ENCODE measurements at places on chromosomes 16 and 17. TPM values are rescaled to one million over a fixed set of nuclear protein-coding genes. Genes with fewer than 3 reads are reported as not detected.

- peaks cover 8% of the 10 kb centered on the region for H3K4me1 ChIP-seq
- peak overlapping the region; percentile 67 for H3K4me3 ChIP-seq
- H3K27me3 ChIP-seq: peaks cover 9% of the 10 kb centered on the region
- no peak overlapping the region for H3K27ac ChIP-seq
- DNase-seq: no peak
Observed at GRCh38 chr17:15340966-15341365, 431 bp downstream of the TEKT3 start.

Gene IKZF3
- total RNA-seq: 0.34 TPM

Gene TBC1D3B
- total RNA-seq: 9.8 TPM

- no peaks in the 10 kb centered on the region for H3K36me3 ChIP-seq
- peaks cover 30% of the 10 kb centered on the region for H3K27me3 ChIP-seq
- H3K4me1 ChIP-seq: peaks cover 8% of the 10 kb centered on the region
- DNase-seq: no peak
- no peak overlapping the region for H3K4me3 ChIP-seq
Observed at GRCh38 chr17:49944273-49944870, 24.6 kb upstream of the DLX4 start.

DNA sequence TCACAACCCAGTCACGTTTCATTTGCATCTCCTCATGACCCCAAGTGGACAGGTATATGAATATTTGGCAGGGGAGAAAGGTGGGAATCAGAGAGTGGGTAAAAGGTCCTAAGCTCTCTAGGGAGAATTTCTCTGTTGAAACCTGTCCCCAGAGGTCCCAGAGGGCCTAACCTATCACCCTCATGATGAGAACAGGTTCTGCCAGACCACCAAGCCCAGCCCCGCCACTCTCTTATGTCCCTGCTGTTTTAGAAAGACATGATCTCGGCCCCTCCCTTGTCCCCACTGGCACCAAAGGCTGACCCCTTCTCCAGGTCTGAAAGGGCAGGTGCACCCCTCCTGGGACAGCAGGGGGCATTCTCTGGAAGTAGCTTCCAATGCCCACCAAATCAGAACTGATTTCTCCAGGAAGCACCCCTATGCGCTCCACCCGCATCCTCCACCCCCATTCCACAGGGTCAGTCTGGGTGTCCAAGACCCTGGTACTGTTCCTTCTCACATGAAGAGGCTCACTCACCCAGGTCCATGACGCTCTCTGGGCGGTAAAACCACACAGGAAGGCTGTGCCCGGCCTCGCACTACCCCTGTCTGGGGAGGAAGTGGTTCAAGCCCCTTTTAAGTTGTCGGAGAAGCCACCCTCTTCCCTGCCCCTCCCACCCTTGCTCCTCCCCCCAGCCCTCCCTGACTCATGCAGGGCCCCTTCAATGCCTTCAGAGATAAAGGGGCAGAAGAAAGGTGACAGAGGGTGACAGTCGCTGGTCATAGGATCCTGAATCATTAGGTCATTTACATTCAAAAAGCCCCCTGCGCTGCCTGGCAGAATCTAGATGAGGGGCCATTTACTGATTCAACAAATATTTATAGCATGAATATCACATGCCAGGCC is at the start of gene CCR7:
Gene CCR7 (minus strand): TSS at position 590 of the 886 bp plus-strand sequence. CDS start 63 bp downstream, at position 527.
- H3K27me3 ChIP-seq: peaks cover 47% of the 10 kb centered on the region
- H3K4me1 ChIP-seq: peaks cover 12% of the 10 kb centered on the region
- H3K36me3 ChIP-seq: no peaks in the 10 kb centered on the region
- no peak for DNase-seq

- H3K27me3 ChIP-seq: no peaks in the 10 kb centered on the region
- no peaks in the 10 kb centered on the region for H3K36me3 ChIP-seq
- no peak overlapping the region for H3K27ac ChIP-seq
- no peaks in the 10 kb centered on the region for H3K4me1 ChIP-seq
Observed at GRCh38 chr17:79246225-79247190, 171.9 kb downstream of the ENGASE start.

DNA sequence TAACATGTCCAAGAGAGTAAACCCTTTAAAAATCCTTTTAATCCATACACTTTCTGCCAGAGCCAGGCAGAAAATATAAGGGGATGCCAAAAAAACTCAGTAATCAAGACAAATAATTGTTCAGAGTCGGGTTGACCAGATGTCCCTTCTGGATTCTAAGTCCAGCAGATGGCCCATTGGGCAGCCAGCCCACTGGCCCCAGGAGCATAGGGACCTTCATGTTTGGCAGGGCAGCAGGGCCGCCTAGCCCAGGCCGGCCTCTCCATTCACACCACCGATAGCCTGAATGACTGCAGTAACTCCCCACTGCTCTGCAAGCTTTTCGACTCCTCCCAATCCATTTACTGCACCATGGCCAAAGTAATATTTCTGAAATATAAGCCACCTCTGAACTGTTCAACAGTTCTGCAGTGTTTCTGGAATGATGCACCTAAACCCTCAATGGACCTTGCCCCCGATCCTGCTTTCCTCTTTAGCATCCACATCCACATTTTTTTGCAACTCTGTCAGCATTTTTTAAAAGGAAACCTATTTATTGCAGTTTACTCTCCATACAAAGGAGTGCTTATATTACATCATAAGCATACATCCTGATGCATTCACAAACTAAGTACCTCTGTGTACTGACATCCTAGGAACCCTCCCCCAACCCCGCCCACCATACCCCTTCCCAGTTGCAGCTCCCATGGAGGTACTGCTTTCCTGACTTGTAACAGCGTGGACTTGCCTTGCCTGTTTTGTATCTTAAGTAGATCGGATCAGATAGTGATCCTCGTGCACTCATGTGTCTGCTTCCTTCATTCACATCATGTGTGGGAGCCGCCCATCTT is 46.4 kb downstream of the LDHD start:
- DNase-seq: no peak
- H3K27me3 ChIP-seq: no peaks in the 10 kb centered on the region
- H3K4me3 ChIP-seq: no peak overlapping the region
- no peak overlapping the region for H3K27ac ChIP-seq

Gene NAGLU
- total RNA-seq: 19.3 TPM

Gene NOXO1
- 0.89 TPM for total RNA-seq

- H3K4me1 ChIP-seq: peaks cover 15% of the 10 kb centered on the region
- no peaks in the 10 kb centered on the region for H3K27me3 ChIP-seq
- H3K36me3 ChIP-seq: no peaks in the 10 kb centered on the region
- H3K27ac ChIP-seq: no peak overlapping the region
- DNase-seq: no peak
Observed at GRCh38 chr16:83345846-83346640, 461.7 kb upstream of the HSBP1 start.

- no peak overlapping the region for H3K27ac ChIP-seq
- no peaks in the 10 kb centered on the region for H3K27me3 ChIP-seq
- H3K4me3 ChIP-seq: no peak overlapping the region
- no peaks in the 10 kb centered on the region for H3K4me1 ChIP-seq
- no peak for DNase-seq
Observed at GRCh38 chr16:309476-309875, 26.5 kb downstream of the PDIA2 start.

Gene ANKS4B
- total RNA-seq: not detected

- DNase-seq: no peak
- no peaks in the 10 kb centered on the region for H3K36me3 ChIP-seq
- H3K27ac ChIP-seq: no peak overlapping the region
- no peak overlapping the region for H3K4me3 ChIP-seq
Observed at GRCh38 chr16:87924041-87924810, 12.1 kb downstream of the CA5A start.

GRCh38 chr17:82205720-82206508 is 6.7 kb downstream of the CCDC57 start:
- no peak overlapping the region for H3K27ac ChIP-seq
- H3K4me1 ChIP-seq: peaks cover 16% of the 10 kb centered on the region
- peak; percentile 67 for DNase-seq
- H3K4me3 ChIP-seq: no peak overlapping the region
- peaks cover 2% of the 10 kb centered on the region for H3K36me3 ChIP-seq
- H3K27me3 ChIP-seq: no peaks in the 10 kb centered on the region

GRCh38 chr16:85222155-85222863 is 110.0 kb upstream of the CIBAR2 start:
- DNase-seq: no peak
- H3K4me3 ChIP-seq: no peak overlapping the region
- H3K27ac ChIP-seq: peak overlapping the region; percentile 27
- H3K27me3 ChIP-seq: no peaks in the 10 kb centered on the region
- H3K4me1 ChIP-seq: peaks cover 41% of the 10 kb centered on the region

Gene C17orf107
- total RNA-seq: 3.9 TPM

- H3K4me3 ChIP-seq: no peak overlapping the region
- no peak for DNase-seq
- H3K36me3 ChIP-seq: no peaks in the 10 kb centered on the region
- no peak overlapping the region for H3K27ac ChIP-seq
- H3K27me3 ChIP-seq: no peaks in the 10 kb centered on the region
- peaks cover 2% of the 10 kb centered on the region for H3K4me1 ChIP-seq
Observed at GRCh38 chr17:68238164-68238870, 9.5 kb upstream of the AMZ2 start.

GRCh38 chr17:13051915-13052314 is 34.1 kb upstream of the ELAC2 start:
- no peaks in the 10 kb centered on the region for H3K36me3 ChIP-seq
- no peak overlapping the region for H3K4me3 ChIP-seq
- H3K27ac ChIP-seq: no peak overlapping the region
- peaks cover 2% of the 10 kb centered on the region for H3K27me3 ChIP-seq
- DNase-seq: no peak
- no peaks in the 10 kb centered on the region for H3K4me1 ChIP-seq

DNA sequence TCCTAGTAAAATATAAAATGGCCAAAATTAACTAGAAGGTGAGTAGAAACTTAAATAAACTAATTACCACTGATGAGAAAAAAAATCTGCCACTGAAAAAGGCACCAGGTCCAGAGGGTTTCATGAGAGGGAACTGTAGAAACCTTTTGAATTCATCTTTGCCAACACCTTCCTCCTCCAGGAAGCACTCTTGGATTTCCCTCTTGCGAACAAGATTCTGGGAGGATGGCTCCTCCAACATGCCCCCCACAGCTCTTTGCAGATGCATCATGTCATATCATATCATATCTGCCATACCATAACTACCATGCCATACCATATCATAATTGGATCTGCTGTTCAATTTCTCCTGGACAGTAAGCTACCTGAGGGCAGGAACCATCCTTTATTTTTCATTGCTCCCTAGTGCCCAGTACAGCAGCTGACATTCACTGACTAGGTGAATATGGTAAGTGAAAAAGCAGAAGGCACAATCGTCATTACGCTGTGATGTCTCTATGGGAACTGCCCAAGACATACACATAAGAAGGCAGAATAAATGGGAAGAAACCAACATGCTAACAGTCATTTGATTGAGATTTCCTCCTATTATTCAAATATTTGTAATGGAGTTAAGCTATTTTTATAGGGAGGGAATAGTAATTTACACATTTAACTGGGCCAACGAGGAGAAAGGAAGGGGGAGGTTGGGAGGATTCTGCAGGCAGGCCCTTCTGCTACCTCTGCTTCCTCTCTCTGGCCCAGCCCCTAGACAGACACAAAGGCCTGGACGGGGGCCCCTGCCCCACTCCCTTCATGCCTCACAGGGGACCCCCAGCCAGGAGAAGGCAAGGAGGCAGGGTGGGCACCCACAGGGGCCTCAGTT is 110.1 kb upstream of the SMURF2 start:
- no peak overlapping the region for H3K27ac ChIP-seq
- no peak for DNase-seq
- peaks cover 7% of the 10 kb centered on the region for H3K4me1 ChIP-seq
- H3K27me3 ChIP-seq: no peaks in the 10 kb centered on the region
- no peak overlapping the region for H3K4me3 ChIP-seq

Gene NAGS
- total RNA-seq: 0.91 TPM

DNA sequence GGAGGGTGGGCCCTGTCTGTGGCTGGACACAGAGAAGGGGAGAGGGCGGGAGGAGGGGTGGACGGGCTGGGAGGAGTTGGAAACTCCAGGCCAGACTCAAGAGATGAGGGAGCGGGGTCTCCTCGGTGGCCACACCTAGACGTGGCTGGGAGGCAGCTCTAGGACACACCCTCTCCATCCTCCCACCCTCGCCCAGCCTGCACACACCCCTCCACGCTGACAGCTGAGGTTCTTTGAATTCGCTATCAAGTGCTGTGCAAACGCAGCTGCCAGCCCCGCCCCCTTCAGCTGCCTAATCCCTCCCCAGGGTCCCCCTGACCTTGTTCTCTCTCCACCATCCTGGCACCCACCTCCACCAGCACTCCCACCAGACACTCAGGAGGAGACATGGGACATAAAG is 48.7 kb downstream of the DNAH17 start:
- no peak for DNase-seq
- H3K36me3 ChIP-seq: no peaks in the 10 kb centered on the region
- H3K27ac ChIP-seq: no peak overlapping the region
- H3K4me3 ChIP-seq: no peak overlapping the region
- H3K27me3 ChIP-seq: no peaks in the 10 kb centered on the region
- no peaks in the 10 kb centered on the region for H3K4me1 ChIP-seq

GRCh38 chr17:15928286-15928785 is 16.6 kb upstream of the ADORA2B start:
- no peak for DNase-seq
- no peaks in the 10 kb centered on the region for H3K4me1 ChIP-seq
- H3K27me3 ChIP-seq: peaks cover 2% of the 10 kb centered on the region
- no peaks in the 10 kb centered on the region for H3K36me3 ChIP-seq

- H3K4me3 ChIP-seq: no peak overlapping the region
- no peaks in the 10 kb centered on the region for H3K36me3 ChIP-seq
- peaks cover 5% of the 10 kb centered on the region for H3K4me1 ChIP-seq
- no peak overlapping the region for H3K27ac ChIP-seq
Observed at GRCh38 chr17:16407911-16408588, 7.3 kb upstream of the TRPV2 start.

Gene SLC2A4
- 0.30 TPM for total RNA-seq

DNA sequence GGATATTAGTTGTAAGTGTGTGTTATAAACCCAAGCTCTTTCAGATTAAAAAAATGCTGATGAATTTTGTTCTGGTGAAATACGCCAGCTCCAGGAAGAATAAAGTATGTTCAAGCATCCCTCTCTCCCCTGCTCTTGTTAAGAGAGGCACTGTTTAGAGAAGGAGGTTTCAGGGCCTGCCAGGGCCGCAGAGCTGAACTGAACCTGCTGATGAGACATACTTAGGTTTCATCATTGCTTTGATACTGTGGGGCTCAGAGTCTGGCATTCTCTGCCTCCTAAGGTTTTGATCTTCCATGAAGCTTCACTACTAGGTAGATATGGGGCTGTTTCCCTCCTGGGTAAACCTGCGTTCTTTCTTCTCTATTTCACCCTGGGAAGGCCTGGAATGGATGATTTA is 175.3 kb upstream of the FAM20A start:
- no peaks in the 10 kb centered on the region for H3K36me3 ChIP-seq
- DNase-seq: no peak
- H3K27ac ChIP-seq: no peak overlapping the region
- H3K4me3 ChIP-seq: no peak overlapping the region

- no peak overlapping the region for H3K27ac ChIP-seq
- H3K36me3 ChIP-seq: no peaks in the 10 kb centered on the region
- H3K27me3 ChIP-seq: no peaks in the 10 kb centered on the region
- no peaks in the 10 kb centered on the region for H3K4me1 ChIP-seq
Observed at GRCh38 chr17:3903881-3904290, 11.0 kb upstream of the CAMKK1 start.

GRCh38 chr17:82718986-82719685 is 2.6 kb downstream of the FN3KRP start:
- H3K27ac ChIP-seq: no peak overlapping the region
- H3K4me1 ChIP-seq: peaks cover 10% of the 10 kb centered on the region
- H3K27me3 ChIP-seq: no peaks in the 10 kb centered on the region
- H3K36me3 ChIP-seq: peaks cover 3% of the 10 kb centered on the region

Data from astrocyte (in vitro differentiated cells and primary cell).